ENCODE measurements at places on chromosomes 1 and 21. TPM values are rescaled to one million over a fixed set of nuclear protein-coding genes. Genes with fewer than 3 reads are reported as not detected.
A peak's percentile ranks its signal among the peaks of the same experiment; 100 is the strongest.

The HRNR gene
- total RNA-seq: not detected

The DNASE2B gene
- total RNA-seq: not detected

The SMG5 gene
- 60.4 TPM for total RNA-seq

The TMEM51 gene
- total RNA-seq: not detected

GRCh38 chr1:183293241-183293640 is 107.2 kb downstream of the LAMC2 start:
- no peaks in the 10 kb centered on the region for H3K36me3 ChIP-seq
- H3K4me3 ChIP-seq: no peak overlapping the region
- H3K27me3 ChIP-seq: peaks cover 11% of the 10 kb centered on the region
- H3K27ac ChIP-seq: no peak overlapping the region

- H3K27ac ChIP-seq: no peak overlapping the region
- no peaks in the 10 kb centered on the region for H3K36me3 ChIP-seq
- peaks cover 2% of the 10 kb centered on the region for H3K27me3 ChIP-seq
- H3K4me1 ChIP-seq: peaks cover 13% of the 10 kb centered on the region
Observed at GRCh38 chr1:8116894-8117264, 90.8 kb upstream of the ERRFI1 start.

GRCh38 chr1:228174482-228175315 is 9.1 kb downstream of the IBA57 start:
- DNase-seq: peak; percentile 45
- H3K27me3 ChIP-seq: no peaks in the 10 kb centered on the region
- H3K4me1 ChIP-seq: peaks cover 2% of the 10 kb centered on the region
- H3K36me3 ChIP-seq: no peaks in the 10 kb centered on the region

- no peak for DNase-seq
- H3K4me1 ChIP-seq: no peaks in the 10 kb centered on the region
- no peaks in the 10 kb centered on the region for H3K36me3 ChIP-seq
- H3K27me3 ChIP-seq: peaks cover 4% of the 10 kb centered on the region
- H3K4me3 ChIP-seq: no peak overlapping the region
Observed at GRCh38 chr1:13830616-13831280, 130.8 kb downstream of the PRDM2 start.

- peaks cover 57% of the 10 kb centered on the region for H3K4me1 ChIP-seq
- peak; percentile 15 for DNase-seq
- H3K4me3 ChIP-seq: no peak overlapping the region
- H3K27ac ChIP-seq: no peak overlapping the region
- H3K36me3 ChIP-seq: peaks cover 32% of the 10 kb centered on the region
- H3K27me3 ChIP-seq: no peaks in the 10 kb centered on the region
Observed at GRCh38 chr1:110618668-110619067, 12.5 kb upstream of the KCNA2 start.

DNA sequence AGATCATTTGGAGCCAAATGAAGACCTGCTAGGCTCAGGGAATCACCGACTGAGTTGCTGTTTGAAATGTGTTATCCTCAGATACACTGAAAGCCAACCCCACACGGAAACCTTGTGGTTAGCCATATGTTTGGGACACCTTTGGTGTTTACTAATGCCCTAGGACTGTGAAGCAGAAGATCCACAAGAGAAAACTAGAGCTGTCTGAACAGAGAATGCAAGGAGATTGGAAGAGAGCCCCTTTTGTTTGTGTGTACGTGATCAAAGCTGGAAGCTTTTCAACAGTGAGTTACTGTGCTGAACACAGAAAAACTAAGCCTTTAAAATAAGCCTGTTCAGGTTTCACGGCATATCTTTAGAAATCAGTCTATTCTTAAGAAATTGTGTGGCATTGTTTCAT is 908.2 kb upstream of the ADGRL2 start:
- H3K27ac ChIP-seq: no peak overlapping the region
- H3K27me3 ChIP-seq: no peaks in the 10 kb centered on the region
- H3K4me3 ChIP-seq: no peak overlapping the region
- H3K36me3 ChIP-seq: no peaks in the 10 kb centered on the region
- no peak for DNase-seq
- no peaks in the 10 kb centered on the region for H3K4me1 ChIP-seq

DNA sequence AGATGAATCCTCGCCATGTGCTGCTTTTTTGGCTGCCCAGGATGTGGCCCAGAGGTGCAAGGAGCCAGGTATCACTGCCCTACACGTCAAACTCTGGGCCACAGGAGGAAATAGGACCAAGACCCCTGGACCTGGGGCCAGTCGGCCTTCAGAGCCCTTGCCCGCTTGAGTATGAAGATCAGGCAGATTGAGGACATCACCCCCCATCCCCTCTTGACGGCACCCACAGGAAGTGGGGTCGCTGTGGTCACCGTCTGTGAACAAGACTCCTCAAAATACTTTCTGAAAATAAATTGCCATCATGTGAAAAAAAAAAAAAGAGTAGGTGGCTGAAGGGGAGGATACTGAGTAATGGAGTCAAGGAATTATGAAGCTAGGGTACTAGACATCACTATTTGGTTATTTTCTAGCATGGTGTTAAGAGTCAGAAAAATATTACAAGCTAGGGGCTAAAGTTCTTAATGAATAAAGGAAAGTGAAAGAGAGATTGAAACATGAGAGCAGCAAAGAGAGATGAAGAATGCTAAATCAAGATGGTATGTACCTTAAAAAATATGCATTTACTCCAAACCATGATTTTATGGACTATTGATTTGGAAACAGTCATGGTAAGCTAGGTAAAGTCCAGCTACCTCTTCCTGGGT is 84.9 kb downstream of the CLEC20A start:
- no peak for DNase-seq
- no peaks in the 10 kb centered on the region for H3K36me3 ChIP-seq
- H3K4me3 ChIP-seq: no peak overlapping the region
- H3K4me1 ChIP-seq: no peaks in the 10 kb centered on the region
- no peak overlapping the region for H3K27ac ChIP-seq

GRCh38 chr21:37461479-37461878 is 94.9 kb downstream of the DYRK1A start:
- peaks cover 55% of the 10 kb centered on the region for H3K4me1 ChIP-seq
- no peak overlapping the region for H3K4me3 ChIP-seq

DNA sequence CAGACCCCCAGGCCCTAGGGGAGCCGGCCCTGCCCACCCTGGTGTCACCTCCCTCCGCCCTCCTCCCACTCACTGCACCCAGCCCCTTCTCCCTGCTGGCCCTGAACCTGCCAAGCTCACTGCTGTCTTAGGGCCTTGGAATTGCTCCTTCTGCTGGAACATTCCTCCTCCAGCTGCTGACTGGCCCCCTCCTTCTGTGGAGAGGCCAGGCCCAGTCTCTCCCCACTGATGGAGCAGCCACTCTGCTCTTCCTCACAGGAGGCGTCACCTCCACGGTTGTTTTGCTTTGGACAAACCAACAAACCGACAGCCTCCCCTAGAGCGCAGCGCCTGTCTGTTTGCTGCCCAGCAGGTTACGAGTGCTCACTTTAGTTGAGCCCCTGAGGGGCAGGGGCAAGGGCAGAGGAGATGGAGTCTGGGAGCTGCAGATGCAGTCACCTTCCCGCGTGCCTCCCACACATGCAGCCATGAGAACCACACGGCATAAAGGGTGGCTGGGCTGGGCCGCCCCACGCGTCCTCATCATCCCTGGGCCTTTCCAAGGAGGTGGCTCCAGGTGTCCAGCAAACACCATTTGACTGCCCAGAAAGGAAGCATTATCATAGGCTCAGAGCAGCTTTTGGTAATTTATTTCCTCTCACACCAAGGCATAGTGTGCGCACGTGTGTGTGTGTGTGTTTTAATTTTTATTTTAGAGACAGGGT is 9.4 kb downstream of the OXCT2 start:
- H3K27ac ChIP-seq: no peak overlapping the region
- peaks cover 25% of the 10 kb centered on the region for H3K36me3 ChIP-seq
- DNase-seq: no peak
- H3K4me3 ChIP-seq: no peak overlapping the region

DNA sequence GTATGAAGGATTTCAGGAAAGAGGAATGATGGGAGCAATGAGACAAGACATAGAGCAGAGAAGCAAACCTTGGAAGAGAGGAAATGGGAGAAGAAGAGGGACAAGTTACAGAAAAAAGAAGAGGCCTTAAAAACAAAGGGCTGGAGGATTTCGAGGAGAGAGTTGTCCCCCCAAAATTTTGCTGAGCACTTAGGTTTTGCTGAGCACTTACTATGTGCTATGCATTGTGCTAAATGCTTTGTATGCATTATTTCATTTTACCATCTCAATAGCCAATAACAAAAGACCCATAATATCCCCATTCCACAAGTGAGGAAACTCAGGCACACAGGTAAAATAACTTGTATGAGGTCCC is 2.5 kb upstream of the TRIM63 start:
- H3K27ac ChIP-seq: no peak overlapping the region
- DNase-seq: no peak
- no peak overlapping the region for H3K4me3 ChIP-seq
- no peaks in the 10 kb centered on the region for H3K4me1 ChIP-seq
- peaks cover 24% of the 10 kb centered on the region for H3K27me3 ChIP-seq
